ENCODE measurements at places on chromosomes 2 and 18. TPM values are rescaled to one million over a fixed set of nuclear protein-coding genes. Genes with fewer than 3 reads are reported as not detected.
A peak's percentile ranks its signal among the peaks of the same experiment; 100 is the strongest.

DNA sequence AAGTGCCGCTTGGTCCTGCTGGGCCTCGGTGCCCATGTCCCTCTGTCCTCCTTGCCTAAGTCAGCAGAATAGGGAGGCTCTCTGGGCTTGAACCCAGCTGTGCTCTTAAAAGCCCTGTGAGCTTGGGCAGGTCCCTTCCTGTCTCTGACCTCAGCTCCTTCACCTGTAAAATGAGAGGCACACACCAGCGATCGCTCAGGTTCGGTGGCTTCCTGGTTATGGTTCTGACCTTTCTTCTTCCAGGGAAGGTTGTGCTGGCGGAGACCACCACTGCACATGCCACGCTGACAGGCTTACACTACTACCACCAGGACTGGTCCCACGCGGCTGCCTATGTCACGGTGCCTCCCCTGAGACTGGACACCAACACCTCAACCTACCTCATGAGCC is 36.1 kb upstream of the MAPRE3 start:
- H3K36me3 ChIP-seq = no peaks in the 10 kb centered on the region
- H3K27me3 ChIP-seq = no peaks in the 10 kb centered on the region
- no peaks in the 10 kb centered on the region for H3K4me1 ChIP-seq
- no peak for DNase-seq
- no peak overlapping the region for H3K4me3 ChIP-seq
- no peak overlapping the region for H3K27ac ChIP-seq

GRCh38 chr2:239192975-239193374 is 207.8 kb downstream of the HDAC4 start:
- H3K36me3 ChIP-seq = no peaks in the 10 kb centered on the region
- H3K27me3 ChIP-seq = no peaks in the 10 kb centered on the region
- no peaks in the 10 kb centered on the region for H3K4me1 ChIP-seq

DNA sequence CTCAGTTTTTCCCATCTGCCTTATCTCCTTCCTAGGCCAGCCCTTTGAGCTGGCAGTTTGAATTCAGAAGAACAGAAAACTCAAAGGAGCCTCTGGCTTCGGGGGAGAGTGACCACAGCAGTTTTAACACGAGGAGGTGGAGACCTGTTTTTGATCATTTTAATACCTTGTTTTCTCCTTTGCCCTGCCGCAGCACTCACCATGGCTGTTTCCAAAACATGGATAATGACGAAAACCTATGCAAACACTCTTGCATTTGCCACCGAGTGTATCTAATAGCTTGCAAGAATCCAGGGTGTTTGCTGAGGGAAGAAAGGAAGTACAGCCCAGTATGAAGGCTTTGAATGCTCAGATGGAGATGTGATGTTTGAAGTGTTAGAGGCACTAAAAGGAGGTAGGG is 167.1 kb downstream of the PRKCE start:
- no peak for DNase-seq
- no peaks in the 10 kb centered on the region for H3K4me1 ChIP-seq
- no peaks in the 10 kb centered on the region for H3K27me3 ChIP-seq
- no peak overlapping the region for H3K27ac ChIP-seq
- H3K4me3 ChIP-seq = no peak overlapping the region

DNA sequence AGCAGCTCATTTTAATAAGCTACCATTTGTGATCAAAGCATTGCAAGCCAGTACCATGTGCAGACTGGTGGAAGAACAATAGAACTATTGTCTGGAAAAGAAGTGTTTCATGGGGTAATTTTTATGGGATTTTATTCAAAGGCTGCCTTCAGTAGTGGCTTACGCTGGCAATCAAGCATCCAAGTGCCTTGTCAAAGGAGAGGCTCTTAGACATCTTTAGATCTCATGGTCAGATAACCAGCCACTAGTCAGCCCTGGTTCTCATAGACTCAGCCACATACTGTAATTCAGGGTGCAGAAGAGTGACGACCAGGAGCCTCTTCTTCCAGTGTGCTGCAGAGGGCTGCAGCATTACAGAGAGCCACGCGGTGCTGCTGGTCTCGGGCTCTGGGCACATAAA is 98.5 kb upstream of the NOSTRIN start:
- no peak overlapping the region for H3K27ac ChIP-seq
- H3K27me3 ChIP-seq = no peaks in the 10 kb centered on the region
- H3K4me3 ChIP-seq = no peak overlapping the region
- no peak for DNase-seq
- H3K4me1 ChIP-seq = no peaks in the 10 kb centered on the region

DNA sequence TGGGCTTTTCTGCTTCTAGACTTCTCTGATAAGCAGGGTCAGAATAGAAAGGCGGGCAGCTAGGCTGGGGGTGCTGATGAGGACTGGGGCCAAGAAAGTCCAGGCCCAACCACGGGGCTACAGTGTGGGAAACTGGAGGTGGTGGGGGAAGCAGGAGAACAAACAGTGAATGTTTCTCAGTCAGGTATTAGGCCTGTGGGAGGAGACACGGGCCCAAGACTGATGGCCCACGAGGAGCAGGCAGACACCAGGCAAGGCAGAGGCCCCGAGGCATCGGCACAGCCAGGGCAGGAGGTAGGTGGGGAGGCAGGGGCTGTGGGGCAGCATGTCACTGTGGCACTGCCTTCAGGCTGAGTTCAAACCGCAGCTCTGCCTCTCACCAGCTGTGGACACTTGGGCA is 40.7 kb downstream of the KCNIP3 start:
- no peak for DNase-seq
- no peak overlapping the region for H3K4me3 ChIP-seq

The MTCL1 gene
- total RNA-seq = 10.5 TPM

DNA sequence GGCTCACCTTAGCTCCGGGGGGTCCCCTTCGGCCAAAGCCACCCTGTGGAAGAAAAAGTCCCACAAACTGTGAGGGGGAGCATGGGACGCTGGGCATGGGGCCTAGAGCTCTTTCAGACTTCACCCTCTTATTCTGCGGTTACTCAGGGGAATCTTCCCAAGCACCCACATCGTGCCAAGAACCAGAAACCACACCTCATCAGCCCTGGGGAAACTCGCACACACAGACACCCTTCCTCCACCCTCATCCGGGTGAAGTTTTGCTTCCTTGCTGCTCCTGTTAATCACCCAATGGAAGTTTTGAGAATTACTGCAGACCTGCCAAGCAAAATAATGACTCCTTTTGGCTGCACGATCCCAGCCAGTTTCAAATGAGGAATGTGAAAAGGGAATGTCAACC is 59.1 kb downstream of the COL6A3 start:
- H3K36me3 ChIP-seq = no peaks in the 10 kb centered on the region
- no peak overlapping the region for H3K4me3 ChIP-seq
- no peak overlapping the region for H3K27ac ChIP-seq
- H3K4me1 ChIP-seq = no peaks in the 10 kb centered on the region

GRCh38 chr2:180048251-180048650 is 41.2 kb upstream of the CWC22 start:
- no peaks in the 10 kb centered on the region for H3K36me3 ChIP-seq
- no peak for DNase-seq
- H3K27ac ChIP-seq = no peak overlapping the region
- H3K4me1 ChIP-seq = no peaks in the 10 kb centered on the region
- H3K27me3 ChIP-seq = no peaks in the 10 kb centered on the region

The INHBB gene
- total RNA-seq = 21.9 TPM

- no peaks in the 10 kb centered on the region for H3K4me1 ChIP-seq
- H3K27ac ChIP-seq = no peak overlapping the region
- no peak overlapping the region for H3K4me3 ChIP-seq
These were observed 131.7 kb upstream of the FAM98A start for GRCh38 chr2:33730804-33731203.

The VPS54 gene
- 22.0 TPM for total RNA-seq

GRCh38 chr18:79608535-79608934 is 71.1 kb upstream of the CTDP1 start:
- DNase-seq = peak; percentile 64
- no peaks in the 10 kb centered on the region for H3K27me3 ChIP-seq
- H3K27ac ChIP-seq = no peak overlapping the region
- H3K4me3 ChIP-seq = no peak overlapping the region
- H3K4me1 ChIP-seq = no peaks in the 10 kb centered on the region

GRCh38 chr18:10017043-10017442 is 103.2 kb downstream of the VAPA start:
- H3K4me1 ChIP-seq = no peaks in the 10 kb centered on the region
- H3K27ac ChIP-seq = peak overlapping the region; percentile 39
- H3K36me3 ChIP-seq = no peaks in the 10 kb centered on the region
- H3K4me3 ChIP-seq = no peak overlapping the region
- no peaks in the 10 kb centered on the region for H3K27me3 ChIP-seq

DNA sequence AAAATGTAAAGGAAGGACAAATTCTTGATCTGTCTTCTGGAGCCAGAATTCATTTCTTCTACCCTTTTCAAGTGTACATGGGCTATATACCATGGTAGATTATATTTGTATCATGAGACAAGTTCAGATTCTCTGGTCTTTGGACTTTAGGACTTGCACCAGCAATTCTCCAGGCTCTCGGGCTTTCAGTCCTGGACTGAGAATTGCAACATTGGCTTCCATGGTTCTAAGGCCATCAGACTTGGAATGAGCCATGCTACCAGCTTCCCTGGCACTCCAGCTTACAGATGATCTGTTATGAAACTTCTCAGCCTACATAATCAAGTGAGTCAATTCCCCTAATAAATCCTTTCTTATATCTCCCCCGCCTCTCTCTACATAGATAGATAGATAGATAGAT is 33.3 kb downstream of the SRD5A2 start:
- DNase-seq = no peak
- H3K27me3 ChIP-seq = no peaks in the 10 kb centered on the region
- H3K4me1 ChIP-seq = no peaks in the 10 kb centered on the region
- H3K4me3 ChIP-seq = no peak overlapping the region
- no peaks in the 10 kb centered on the region for H3K36me3 ChIP-seq
- H3K27ac ChIP-seq = no peak overlapping the region

- H3K27ac ChIP-seq = no peak overlapping the region
- DNase-seq = no peak
- H3K36me3 ChIP-seq = no peaks in the 10 kb centered on the region
- H3K27me3 ChIP-seq = no peaks in the 10 kb centered on the region
- no peaks in the 10 kb centered on the region for H3K4me1 ChIP-seq
These were observed 69.6 kb downstream of the MAPRE2 start for GRCh38 chr18:35110554-35111485.

DNA sequence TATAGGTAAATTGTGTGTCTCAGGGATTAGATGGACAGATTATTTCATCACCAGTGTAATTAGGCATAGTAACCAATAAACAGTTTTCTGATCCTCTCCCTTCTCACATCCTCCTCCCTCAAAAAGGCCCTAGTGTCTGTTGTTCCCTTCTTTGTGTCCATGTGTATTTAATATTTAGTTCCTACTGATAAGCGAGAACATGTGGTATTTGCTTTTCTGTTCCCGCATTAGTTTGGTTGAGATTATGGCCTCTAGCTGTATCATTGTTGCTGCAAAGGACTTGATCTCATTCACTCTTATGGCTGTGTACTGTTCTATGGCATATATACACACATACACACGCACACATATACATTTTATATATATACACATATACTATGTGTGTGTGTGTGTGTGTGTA is 866.2 kb downstream of the CCDC85A start:
- H3K27ac ChIP-seq = no peak overlapping the region
- no peaks in the 10 kb centered on the region for H3K27me3 ChIP-seq
- H3K36me3 ChIP-seq = no peaks in the 10 kb centered on the region
- no peaks in the 10 kb centered on the region for H3K4me1 ChIP-seq
- no peak for DNase-seq

DNA sequence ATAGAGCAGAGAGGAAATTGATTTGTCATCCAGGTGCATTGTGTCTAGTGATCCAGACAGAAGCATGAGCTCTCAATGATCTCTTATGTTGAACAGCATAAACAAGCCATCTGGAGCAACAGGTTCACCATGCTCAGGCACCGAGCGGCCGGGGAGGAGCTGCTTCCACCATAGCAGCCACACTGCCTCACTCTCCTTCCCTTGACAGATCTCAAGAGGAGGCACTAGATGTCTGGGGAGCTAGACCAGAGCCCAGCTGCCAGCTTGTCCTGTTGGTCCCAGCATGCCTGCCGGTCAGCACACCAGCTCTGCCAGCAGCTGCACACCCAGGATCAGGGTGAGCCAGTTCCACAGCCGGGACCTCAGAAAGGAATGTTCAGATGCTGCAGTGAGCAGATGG is 17.5 kb upstream of the LONRF2 start:
- H3K36me3 ChIP-seq = no peaks in the 10 kb centered on the region
- DNase-seq = no peak
- no peak overlapping the region for H3K4me3 ChIP-seq
- H3K27me3 ChIP-seq = no peaks in the 10 kb centered on the region

The CXCR1 gene
- total RNA-seq = 3.5 TPM

DNA sequence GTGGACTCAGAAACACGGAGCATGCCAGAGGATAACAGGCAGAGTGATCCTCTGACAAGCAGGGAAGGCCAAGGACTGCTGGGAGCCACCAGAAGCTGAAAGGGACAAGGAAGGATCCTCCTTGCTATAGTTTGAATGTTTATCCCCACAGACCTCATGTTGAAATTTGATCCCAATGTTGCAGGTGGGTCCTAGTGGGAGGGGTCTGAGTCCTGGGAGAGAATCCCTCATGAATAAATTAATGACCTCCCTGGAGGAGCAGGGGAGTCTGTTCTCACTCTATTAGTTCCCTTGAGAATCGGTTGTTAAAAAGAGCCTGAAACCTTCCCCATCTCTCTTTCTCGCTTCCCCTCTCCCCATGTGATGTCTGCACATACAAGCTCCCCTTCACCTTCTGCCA is 124.4 kb downstream of the FBXO15 start:
- no peak for DNase-seq
- H3K27ac ChIP-seq = no peak overlapping the region
- H3K27me3 ChIP-seq = no peaks in the 10 kb centered on the region
- no peaks in the 10 kb centered on the region for H3K4me1 ChIP-seq
- H3K36me3 ChIP-seq = no peaks in the 10 kb centered on the region

- peaks cover 4% of the 10 kb centered on the region for H3K27me3 ChIP-seq
- H3K36me3 ChIP-seq = no peaks in the 10 kb centered on the region
- no peak for DNase-seq
- H3K4me1 ChIP-seq = no peaks in the 10 kb centered on the region
- H3K4me3 ChIP-seq = no peak overlapping the region
- no peak overlapping the region for H3K27ac ChIP-seq
These were observed 12.0 kb downstream of the LRRC30 start for GRCh38 chr18:7242926-7243325.

The C2orf72 gene
- 0.15 TPM for total RNA-seq

- H3K36me3 ChIP-seq = no peaks in the 10 kb centered on the region
- H3K27ac ChIP-seq = peak overlapping the region; percentile 49
- DNase-seq = no peak
- no peak overlapping the region for H3K4me3 ChIP-seq
- H3K4me1 ChIP-seq = peaks cover 12% of the 10 kb centered on the region
These were observed 61.6 kb downstream of the ICOS start for GRCh38 chr2:203997980-203998809.

The SCTR gene
- not detected for total RNA-seq

GRCh38 chr2:230267556-230267955 is 42.0 kb downstream of the SP140 start:
- H3K4me1 ChIP-seq = no peaks in the 10 kb centered on the region
- H3K27ac ChIP-seq = no peak overlapping the region
- no peak for DNase-seq
- H3K4me3 ChIP-seq = no peak overlapping the region
- H3K36me3 ChIP-seq = no peaks in the 10 kb centered on the region

GRCh38 chr2:85435220-85435958 is 16.9 kb downstream of the SH2D6 start:
- H3K4me3 ChIP-seq = no peak overlapping the region
- DNase-seq = no peak
- no peaks in the 10 kb centered on the region for H3K27me3 ChIP-seq

The UGT1A8 gene
- not detected for total RNA-seq
